CD4-positive, alpha-beta T cell (primary cell): ENCODE measurements at places on chromosomes 4 and X.

DNA sequence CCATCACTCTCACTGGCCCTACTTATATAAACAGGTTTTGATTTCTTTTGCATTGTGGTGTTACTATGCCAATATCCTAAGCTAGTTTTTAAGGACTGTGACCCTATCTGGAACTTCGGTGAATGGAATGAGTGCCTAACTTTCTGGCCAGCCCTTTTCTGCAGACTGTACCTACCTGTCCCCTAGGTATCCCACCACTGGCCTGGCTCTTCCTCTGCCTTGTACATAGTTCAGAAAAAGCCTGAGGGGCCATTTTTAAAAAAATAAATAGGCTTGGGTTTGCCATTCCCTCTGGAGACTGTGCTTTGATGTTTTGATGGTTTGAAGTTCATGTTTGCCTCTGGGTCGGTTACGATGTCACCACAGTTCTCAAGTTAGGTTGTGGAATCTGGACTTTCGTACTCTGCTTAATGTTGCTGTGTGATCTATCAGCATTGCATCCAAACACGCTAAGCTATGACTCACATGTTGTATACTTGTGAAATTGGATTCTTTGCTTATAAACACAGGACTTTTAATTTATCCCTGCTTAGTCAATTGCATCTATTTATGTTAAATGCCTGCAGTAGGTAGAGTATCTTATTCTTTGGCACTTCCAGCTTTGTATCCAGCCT, 182.0 kb downstream of the ANKRD50 start:
- DNase-seq = no peak

- no peak for DNase-seq
Measured at GRCh38 chr4:150327262-150327780, 249.1 kb downstream of the DCLK2 start.

- DNase-seq = no peak
Measured at GRCh38 chr4:70706516-70706915, 15.2 kb upstream of the RUFY3 start.

DNA sequence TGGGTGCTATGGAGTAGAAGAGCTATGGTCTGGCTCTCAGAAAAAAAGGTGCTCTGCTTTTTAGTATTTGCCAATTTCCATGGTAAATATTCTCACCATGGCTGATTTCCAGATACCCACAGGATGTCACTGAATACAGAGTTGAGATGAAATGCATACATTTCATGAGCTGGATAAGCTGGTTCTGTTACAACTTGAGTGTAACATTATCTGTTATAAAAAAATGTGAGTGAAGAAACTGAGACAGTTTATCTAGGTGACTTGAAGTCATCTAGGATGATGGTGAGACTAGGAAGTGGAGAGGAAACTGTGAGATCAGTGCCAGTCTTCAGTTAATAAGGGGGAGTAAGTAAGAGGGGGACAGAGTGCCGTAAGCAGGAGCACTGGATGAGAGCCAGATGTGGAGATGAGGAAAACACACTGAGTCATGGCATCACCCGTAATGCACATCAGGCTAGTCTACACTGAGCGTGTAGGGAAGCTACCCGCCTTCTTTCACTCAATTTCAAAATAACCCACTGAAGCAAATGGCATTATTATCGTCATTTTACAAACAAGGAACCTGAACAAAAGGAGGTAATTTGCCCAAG, 5.0 kb downstream of the HPSE start:
- no peak for DNase-seq

DNA sequence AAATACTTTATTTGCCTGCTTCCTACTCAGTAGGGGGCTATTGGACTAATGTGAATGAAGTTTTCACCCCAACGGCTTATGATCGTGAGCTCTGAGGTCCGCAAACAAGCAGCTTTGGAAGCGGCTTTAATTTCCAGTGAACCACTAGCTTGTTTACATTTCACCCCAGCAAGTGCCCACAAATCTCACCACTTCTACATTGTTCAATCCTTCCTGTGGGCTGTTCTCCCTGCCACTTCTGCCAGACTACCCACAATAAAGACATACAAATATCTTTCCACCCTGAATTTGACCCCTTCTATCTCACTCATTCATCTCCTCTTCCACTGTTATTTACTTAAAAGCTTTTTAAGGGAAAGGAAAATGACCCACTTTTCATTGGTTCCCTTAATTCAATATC, 98.0 kb downstream of the CDS1 start:
- no peak for DNase-seq

- DNase-seq = no peak
Measured at GRCh38 chr4:87109121-87109520, 111.3 kb downstream of the KLHL8 start.

DNA sequence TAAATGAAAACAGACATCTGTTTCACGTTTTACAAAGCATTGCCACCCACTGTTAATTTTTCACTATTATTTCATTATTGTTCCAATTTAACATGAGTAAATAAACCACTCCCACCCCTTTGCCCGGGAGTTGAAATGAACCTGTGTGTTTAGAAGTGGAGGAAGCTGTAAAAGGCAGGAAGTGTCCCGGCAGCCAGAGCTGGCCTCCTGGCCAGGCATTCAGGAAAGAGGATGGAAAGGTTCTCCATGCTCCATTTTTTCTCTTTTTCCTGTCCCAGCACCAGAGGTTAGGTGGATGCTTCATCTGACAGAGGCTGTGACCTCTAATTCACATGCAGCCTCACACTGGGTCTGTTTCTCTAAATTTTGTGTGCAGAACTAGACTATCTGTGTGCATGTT, 55.5 kb upstream of the LNX1 start:
- DNase-seq = no peak

- peak; percentile 92 for DNase-seq
Measured at GRCh38 chrX:57286507-57287251, at the start of gene FAAH2. FAAH2 (plus strand) TSS chrX:57286706; CDS start chrX:57286826, 120 bp downstream.

DNA sequence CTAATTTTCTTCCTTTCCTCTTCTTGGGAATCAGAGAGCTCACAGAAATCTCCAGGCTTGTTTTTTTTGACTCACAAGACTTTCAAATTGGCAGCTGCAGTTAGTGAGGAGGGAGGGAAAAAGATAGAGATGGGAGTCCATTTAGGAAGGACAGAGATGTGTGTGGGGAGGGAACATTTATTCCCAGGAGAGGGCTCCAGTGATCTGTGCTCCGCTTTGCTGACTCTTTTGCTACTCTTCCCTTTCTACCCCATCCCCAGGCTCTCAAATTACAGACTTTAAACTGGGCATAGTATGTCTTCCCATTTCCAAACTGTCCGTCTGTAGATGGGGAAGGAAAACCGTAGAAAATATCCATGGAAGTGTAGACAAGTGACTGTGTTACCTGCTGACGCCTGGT, 39.1 kb upstream of the UCP1 start:
- DNase-seq = no peak

GRCh38 chrX:44178274-44179053, 165.0 kb downstream of the EFHC2 start:
- no peak for DNase-seq

DNA sequence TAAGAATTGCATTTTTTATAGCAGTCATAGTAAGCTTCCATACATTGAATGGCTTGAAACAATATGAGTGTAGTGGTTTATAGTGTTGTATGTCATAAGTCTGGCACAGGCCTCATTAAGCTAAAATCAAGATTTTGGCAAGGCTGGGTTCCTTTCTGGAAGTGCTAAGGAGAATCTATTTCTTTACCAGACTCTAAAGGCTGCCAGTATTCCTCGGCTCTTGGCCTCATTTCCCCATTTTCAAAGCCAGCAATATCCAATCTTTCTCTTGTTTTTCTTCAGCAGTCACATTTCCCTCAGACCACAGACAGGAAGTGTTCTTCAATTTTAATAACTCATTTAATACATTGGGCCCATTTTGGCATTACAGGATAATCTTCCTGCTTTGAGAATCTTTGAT, 1155.5 kb upstream of the PABPC4L start:
- DNase-seq = no peak

- DNase-seq = no peak
Measured at GRCh38 chr4:111945014-111945413, 200.2 kb upstream of the FAM241A start.

- no peak for DNase-seq
Measured at GRCh38 chr4:53730031-53730805, 138.9 kb upstream of the LNX1 start.

- DNase-seq = peak; percentile 2
Measured at GRCh38 chr4:90027565-90027964, 99.6 kb upstream of the CCSER1 start.

DNA sequence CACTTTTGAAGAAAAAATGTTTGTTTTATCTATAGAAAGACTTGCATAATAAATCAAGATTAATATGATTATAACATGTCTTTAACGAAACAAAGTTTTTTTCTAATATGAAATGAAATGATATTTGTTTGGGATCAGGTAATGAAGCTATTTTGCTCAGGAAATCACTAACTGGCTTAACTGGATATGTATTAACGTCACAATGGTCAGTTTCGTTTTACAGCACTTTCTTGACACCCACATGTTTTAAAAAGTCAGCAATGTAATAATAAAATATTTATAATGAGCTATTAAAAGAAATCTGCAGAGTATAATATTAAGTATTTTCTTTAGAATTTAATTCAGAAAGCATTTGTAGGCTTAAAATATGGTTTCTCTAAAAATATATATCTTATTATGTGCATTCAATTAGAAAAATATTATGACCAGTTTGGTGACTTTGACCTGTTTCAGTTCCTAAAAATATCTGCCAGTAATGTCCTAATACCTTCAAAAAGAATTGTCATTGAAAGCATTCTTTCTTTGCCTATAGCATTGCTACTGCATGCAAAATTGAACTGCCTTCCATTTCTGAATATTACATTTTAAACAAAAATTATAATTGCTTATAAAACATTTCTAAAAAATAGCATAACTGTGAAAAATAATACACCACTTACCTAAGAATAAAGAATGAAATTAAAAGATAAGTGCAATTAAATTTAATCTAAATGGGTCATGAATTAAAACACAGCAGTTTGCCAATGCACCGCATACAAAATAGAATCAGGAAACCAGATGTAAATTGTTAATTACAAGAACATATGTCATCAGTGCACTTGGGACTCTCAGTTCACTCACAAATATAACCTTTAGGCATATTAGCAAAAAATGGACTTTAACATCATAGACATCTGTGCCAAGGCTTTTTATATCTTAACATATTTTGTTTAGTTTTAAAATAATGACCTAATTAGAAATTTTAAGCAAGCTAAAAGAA, 31.6 kb downstream of the TIGD2 start:
- DNase-seq = no peak

GRCh38 chr4:36785973-36786372, 458.6 kb upstream of the NWD2 start:
- DNase-seq = no peak

DNA sequence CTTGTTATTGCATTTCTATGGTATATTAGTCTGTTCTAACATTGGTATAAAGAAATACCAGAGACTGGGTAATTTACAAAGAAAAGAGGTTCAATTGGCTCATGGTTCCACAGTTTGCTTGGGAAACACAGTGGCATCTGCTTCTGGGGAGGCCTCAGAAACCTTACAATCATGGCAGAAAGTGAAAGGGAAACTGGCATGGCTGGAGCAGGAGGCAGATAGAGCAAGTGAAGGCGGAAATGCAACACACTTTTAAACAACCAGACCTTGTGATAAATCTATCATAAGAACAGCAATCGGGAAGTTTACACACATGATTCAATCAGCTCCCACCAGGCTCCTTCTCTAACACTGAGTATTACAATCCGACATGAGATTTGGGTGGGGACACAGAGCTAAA, 346.6 kb upstream of the GNPDA2 start:
- no peak for DNase-seq

- DNase-seq = no peak
Measured at GRCh38 chr4:37000281-37000680, 244.3 kb upstream of the NWD2 start.
